ENCODE measurements at places on chromosomes 12 and 14. TPM values are rescaled to one million over a fixed set of nuclear protein-coding genes. Genes with fewer than 3 reads are reported as not detected.

Gene ITGA7
- total RNA-seq = 1.8 TPM

Gene ZFP36L1
- total RNA-seq = 14.1 TPM

Gene NOC4L
- total RNA-seq = 8.3 TPM

Gene NPFF
- not detected for total RNA-seq

Gene KERA
- total RNA-seq = not detected

Gene RTL1
- not detected for total RNA-seq

Gene SYNE3
- total RNA-seq = 7.1 TPM

Gene PIWIL1
- total RNA-seq = not detected

Gene GLIPR1L1
- not detected for total RNA-seq

Gene NTF3
- 0.09 TPM for total RNA-seq

Gene SCNN1A
- 0.37 TPM for total RNA-seq

Gene BCAT1
- 136 TPM for total RNA-seq

Gene CLEC14A
- total RNA-seq = 3.6 TPM

Gene CLEC4D
- total RNA-seq = not detected

Gene ANO4
- 2.4 TPM for total RNA-seq

Gene TIMM9
- total RNA-seq = 19.4 TPM

Gene SIX1
- 2.8 TPM for total RNA-seq

Gene DNAJC22
- 6.0 TPM for total RNA-seq

Gene CARMIL3
- under 0.01 TPM for total RNA-seq

Gene TMPRSS12
- not detected for total RNA-seq

Gene ERBB3
- 0.28 TPM for total RNA-seq

Gene IL26
- not detected for total RNA-seq

Gene CAPZA3
- total RNA-seq = 0.14 TPM

Gene HOXC12
- not detected for total RNA-seq

Gene GLIPR1L2
- total RNA-seq = 0.71 TPM

Gene CPM
- total RNA-seq = 3.0 TPM

Gene FOXN4
- not detected for total RNA-seq

Gene GUCY2C
- total RNA-seq = not detected

Gene ALX1
- total RNA-seq = 2.5 TPM

Gene LALBA
- total RNA-seq = not detected

Gene NR1H4
- 0.37 TPM for total RNA-seq

Gene KCNA5
- total RNA-seq = not detected

Gene PLEKHD1
- total RNA-seq = under 0.01 TPM

Gene SDR9C7
- total RNA-seq = not detected

Gene OAS2
- total RNA-seq = 0.71 TPM

Gene AGAP2
- 0.14 TPM for total RNA-seq

Gene CFL2
- total RNA-seq = 107 TPM

Gene SLC38A4
- total RNA-seq = 4.2 TPM

Gene LYZ
- total RNA-seq = 0.09 TPM

Gene MON2
- 36.2 TPM for total RNA-seq

Gene KRT77
- not detected for total RNA-seq

Gene CYP46A1
- total RNA-seq = under 0.01 TPM

Gene IFNG-AS1
- not detected for total RNA-seq

Gene MIPOL1
- 8.0 TPM for total RNA-seq

Gene SIX6
- not detected for total RNA-seq

Gene COL2A1
- not detected for total RNA-seq

Gene SDS
- not detected for total RNA-seq

Gene GALNT9
- 0.14 TPM for total RNA-seq

Gene LRRC9
- not detected for total RNA-seq

Gene AMDHD1
- 0.14 TPM for total RNA-seq

All from smooth muscle cell of bladder (primary cell).